ENCODE measurements at places on chromosomes 6 and 20.

DNA sequence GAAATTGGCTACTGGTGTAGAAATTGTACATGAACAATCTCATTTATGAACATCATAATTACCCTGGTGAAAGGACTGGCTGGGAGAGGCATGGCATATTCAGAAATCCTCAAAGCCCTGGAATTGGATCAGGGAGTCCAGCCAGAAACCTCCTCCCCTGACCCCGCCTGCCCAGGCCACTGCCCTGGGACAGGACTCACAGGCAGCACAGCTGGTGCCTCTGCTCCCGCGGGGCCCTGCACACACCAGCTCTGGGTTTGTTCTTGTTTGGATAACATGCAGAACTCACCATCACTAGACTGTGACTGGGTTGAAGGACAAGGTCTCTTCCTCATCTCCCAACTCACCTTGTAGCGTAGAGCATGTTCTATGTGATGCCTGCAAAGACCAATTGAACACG, 56.2 kb downstream of the AGPAT4 start:
- no peak for DNase-seq

GRCh38 chr20:45818239-45818638, 5.8 kb downstream of the UBE2C start:
- DNase-seq: no peak

DNA sequence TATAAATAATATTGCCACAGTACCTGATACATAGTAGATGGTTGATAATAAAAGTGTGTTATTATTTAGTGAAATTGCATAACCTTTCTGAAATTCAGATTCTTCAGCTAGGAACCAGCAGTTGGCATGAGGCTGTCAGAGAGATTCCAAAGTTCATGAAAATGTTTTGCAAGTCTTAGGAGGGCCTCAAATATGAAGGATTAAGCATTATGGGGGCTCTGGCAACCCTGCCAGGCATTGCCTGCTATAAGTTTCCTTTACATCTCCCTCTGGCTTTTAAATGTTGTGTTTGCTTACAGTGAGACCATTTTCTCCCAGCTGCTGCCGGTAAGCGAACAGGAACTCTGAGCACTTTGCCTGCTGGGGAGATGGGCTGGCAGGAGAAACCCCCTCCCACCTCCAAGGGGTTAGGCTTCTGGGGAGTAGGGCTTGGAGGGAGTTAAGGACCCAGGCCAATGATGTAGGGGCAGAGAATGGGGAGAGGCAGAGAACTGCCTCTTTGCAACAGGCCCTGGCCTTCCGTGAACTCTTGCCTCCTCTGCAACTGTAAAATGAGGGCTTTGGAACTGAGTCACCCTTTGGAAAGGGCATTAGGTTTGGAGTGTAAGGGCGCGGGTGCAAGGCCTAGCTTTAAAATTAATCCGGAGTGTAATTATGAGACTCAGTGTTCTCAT, 33.2 kb upstream of the KIF3B start:
- DNase-seq: no peak

- no peak for DNase-seq
Measured at GRCh38 chr20:19652591-19653026, 105.4 kb upstream of the RIN2 start.

GRCh38 chr6:16511723-16512489, 249.4 kb downstream of the ATXN1 start:
- no peak for DNase-seq

- DNase-seq: no peak
Measured at GRCh38 chr6:21426841-21427490, 166.6 kb upstream of the SOX4 start.

- DNase-seq: no peak
Measured at GRCh38 chr6:152310371-152310954, 326.7 kb downstream of the SYNE1 start.

GRCh38 chr6:23413327-23414050, 712.5 kb upstream of the NRSN1 start:
- no peak for DNase-seq
